B cell (primary cell): ENCODE measurements at places on chromosomes 7 and 10. TPM values are rescaled to one million over a fixed set of nuclear protein-coding genes. Genes with fewer than 3 reads are reported as not detected.

DNA sequence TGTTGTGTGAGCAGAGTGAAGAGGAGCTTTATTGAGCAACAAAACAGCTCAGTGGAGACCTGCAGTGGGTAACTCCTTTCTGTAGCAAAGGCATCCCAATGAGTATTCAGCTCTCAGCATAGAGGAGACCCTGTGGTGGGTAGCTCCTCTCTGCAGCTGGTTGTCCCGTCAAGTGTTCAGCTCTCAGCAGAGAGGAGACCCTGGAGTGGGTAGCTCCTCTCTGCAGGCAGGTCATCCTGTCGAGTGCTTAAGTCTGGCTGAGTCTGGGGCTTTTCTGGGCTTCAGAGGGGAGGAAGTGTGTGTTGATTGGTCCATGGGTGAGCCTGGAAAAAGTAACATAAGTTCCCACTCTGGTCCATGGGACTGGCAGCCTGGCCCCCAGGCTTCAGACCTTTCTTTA is 171.9 kb upstream of the LRGUK start:
- DNase-seq, result no peak
- no peak overlapping the region for H3K27ac ChIP-seq
- H3K27me3 ChIP-seq, result no peaks in the 10 kb centered on the region
- H3K36me3 ChIP-seq, result no peaks in the 10 kb centered on the region
- H3K4me1 ChIP-seq, result no peaks in the 10 kb centered on the region

DNA sequence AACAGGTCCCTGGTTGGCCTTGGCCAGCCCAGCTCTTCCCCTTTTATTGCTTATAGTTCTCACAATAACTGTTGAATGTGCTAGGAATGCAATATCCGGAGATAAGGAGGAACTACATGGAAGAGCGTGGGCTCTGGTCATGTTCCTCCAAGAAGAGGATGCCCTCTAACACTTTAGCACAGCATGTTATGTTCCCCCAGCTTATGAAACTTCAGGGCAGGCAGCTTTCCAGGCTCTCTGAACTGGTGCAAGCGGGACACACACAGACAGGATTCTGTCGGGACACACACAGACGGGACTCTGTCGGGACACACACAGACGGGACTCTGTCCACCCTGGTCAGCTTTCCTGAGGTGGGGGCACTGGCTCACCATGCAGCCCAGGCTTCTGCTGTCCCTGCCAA is 141.6 kb downstream of the PKD1L1 start:
- H3K36me3 ChIP-seq, result no peaks in the 10 kb centered on the region
- H3K4me1 ChIP-seq, result peaks cover 25% of the 10 kb centered on the region
- no peak overlapping the region for H3K27ac ChIP-seq
- no peak for DNase-seq

PLXNA4 gene
- total RNA-seq, result not detected in 2 replicates

GRCh38 chr10:34213193-34213804 is 601.8 kb downstream of the PARD3 start:
- no peaks in the 10 kb centered on the region for H3K36me3 ChIP-seq
- DNase-seq, result no peak
- no peaks in the 10 kb centered on the region for H3K27me3 ChIP-seq
- no peak overlapping the region for H3K4me3 ChIP-seq
- H3K27ac ChIP-seq, result no peak overlapping the region

DNA sequence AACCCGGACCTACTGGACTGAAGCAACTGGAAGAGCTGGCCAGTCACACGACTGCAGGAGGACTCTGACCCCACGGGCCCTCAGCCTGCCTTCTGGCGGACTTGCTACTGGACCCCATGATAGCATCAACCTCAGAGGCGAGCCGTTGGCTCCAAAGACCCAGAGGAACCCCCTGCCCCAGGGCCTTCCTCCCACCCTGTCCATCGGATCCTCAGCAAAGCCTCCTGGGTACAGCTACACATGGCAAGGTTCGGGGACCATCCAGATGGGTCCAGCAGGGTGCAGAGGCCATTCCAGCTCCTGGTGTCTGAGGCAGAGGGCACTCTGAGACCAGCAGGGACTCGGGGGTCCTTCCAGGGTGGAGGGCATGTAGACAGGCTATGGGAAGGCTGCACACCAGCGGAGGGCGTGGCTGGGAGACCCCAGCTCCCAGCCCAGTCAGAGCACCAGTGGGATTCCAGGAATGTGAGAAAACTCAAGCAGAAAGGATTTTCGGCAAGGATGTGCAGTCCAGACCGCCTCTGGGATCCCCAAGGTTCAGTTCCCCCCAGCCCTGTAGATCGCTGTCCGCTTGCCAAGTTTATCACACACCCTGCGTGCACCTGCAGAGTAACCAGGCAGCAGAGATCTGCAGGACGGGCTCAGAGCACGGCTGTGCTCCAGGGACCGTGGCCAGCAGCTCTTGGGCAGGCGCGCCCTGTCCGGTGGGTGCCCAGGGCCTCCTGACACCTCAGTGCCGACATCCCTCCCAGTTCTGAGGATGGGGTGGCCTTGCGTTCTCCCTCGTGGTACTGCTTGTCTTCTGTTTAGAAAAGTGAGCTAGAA is 89.8 kb upstream of the PPP2R2D start:
- no peaks in the 10 kb centered on the region for H3K36me3 ChIP-seq
- no peak for DNase-seq
- no peak overlapping the region for H3K4me3 ChIP-seq
- H3K4me1 ChIP-seq, result no peaks in the 10 kb centered on the region
- no peak overlapping the region for H3K27ac ChIP-seq

SLC18A2 gene
- total RNA-seq, result not detected in 2 replicates

KCND2 gene
- total RNA-seq, result not detected in 2 replicates

DNA sequence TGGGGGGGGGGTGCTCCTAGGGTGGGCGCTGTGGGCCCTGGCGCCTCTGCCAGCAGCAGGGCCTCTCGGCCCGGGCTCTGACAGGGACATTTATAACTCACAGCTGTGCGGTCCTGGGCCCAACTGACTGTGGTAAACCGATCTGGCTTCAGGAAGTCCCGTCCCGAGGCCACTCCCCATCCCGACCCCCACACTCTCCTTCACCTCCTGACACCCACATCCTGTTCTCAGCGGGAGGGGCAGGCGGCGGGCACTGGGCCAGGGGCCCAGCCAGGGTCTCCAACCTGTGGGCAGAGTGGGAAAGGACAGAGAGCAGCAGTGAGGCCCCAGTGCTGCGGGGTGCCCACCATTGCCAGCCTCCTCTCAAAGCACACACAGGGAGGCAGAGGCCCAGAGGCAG is 69.1 kb downstream of the ZMIZ1 start:
- H3K27me3 ChIP-seq, result no peaks in the 10 kb centered on the region
- H3K36me3 ChIP-seq, result no peaks in the 10 kb centered on the region
- no peak overlapping the region for H3K4me3 ChIP-seq
- no peak for DNase-seq
- no peak overlapping the region for H3K27ac ChIP-seq
- H3K4me1 ChIP-seq, result peaks cover 31% of the 10 kb centered on the region

- H3K27me3 ChIP-seq, result no peaks in the 10 kb centered on the region
- H3K36me3 ChIP-seq, result no peaks in the 10 kb centered on the region
- no peak overlapping the region for H3K4me3 ChIP-seq
- H3K4me1 ChIP-seq, result no peaks in the 10 kb centered on the region
- no peak for DNase-seq
- H3K27ac ChIP-seq, result no peak overlapping the region
These were observed 151.9 kb downstream of the NEURL1 start for GRCh38 chr10:103645141-103646054.

DNA sequence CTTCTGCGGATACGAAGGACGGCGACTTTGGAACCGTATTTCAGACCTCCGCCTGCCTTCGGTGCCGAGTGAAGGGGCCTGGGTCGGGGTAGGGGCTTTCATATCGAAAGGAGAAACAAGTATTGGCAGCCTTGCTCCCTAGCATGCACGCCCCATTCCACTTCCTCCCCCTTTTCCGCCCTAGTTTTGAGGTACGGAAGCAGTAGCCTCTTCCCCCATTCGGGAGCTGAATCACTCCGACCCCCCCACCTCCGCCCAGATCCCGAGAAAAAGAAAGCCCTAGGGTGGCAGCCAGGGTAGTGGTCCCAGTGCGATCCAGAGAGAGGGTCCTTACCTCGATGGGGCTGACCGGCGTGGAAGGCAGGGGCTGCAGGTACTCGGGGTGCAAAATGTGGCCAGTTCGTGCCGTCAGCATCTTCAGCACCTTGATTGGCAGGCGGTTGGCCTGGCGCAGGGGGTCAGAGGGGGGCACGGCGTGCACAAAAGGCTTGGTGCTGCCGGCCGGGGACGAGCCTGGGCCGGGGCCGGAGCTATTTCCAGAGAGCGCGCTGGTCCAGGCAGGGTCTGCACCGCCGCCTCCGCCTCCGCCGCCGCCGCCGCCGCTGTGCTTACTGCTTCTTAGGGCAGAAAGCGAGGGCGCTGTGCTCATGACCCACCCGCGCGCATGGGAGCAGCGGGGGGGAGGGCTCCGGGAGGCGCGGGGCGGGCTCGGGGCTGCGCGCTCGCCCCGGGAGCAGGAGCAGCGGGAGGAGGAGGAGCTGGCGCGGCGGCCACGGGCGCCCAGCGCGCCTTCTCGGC is 594 bp downstream of the ZNF503 start:
- H3K4me1 ChIP-seq, result peaks cover 46% of the 10 kb centered on the region
- H3K27me3 ChIP-seq, result peaks cover 66% of the 10 kb centered on the region
- DNase-seq, result peak; percentile 32
- H3K36me3 ChIP-seq, result no peaks in the 10 kb centered on the region
- no peak overlapping the region for H3K27ac ChIP-seq

MICALL2 gene
- 0.94 and 0.97 TPM in 2 replicates for total RNA-seq
